ENCODE measurements at places on chromosomes 1 and 21. TPM values are rescaled to one million over a fixed set of nuclear protein-coding genes. Genes with fewer than 3 reads are reported as not detected.

DNA sequence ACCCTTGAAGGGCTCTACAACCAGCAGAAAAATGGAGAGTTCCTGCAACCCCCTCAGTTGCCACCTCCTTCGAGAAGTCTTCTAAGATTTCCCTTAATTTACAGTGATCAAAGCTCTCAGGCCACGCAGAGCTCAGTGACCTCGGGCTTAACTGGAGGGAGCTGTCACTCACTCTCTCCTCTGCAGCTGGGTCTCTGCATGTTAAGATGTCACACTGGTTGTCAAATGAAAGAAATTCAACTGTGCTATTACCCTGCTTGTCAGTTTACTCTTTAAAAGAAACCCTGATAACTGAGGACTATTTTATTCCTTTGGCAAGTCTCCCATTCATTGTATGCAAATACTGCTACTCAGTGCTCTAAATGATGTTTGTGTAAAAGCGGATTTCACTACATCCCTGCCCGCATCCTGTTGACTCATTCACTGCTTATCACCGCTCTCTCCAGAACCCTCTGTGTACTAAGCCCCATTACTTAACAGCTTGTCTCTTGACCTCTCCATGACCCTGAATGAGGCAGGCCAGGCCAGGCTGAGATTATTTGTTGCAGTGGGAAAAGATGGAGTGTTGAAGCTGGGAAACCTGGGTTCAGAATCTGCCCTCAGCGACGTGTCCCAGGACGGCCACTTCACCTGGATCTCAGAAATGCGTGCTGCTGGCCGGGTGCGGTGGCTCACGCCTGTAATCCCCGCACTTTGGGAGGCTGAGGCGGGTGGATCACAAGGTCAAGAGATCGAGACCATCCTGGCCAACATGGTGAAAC lies 13.7 kb downstream of the DHRS3 start:
- no peak for DNase-seq

DNA sequence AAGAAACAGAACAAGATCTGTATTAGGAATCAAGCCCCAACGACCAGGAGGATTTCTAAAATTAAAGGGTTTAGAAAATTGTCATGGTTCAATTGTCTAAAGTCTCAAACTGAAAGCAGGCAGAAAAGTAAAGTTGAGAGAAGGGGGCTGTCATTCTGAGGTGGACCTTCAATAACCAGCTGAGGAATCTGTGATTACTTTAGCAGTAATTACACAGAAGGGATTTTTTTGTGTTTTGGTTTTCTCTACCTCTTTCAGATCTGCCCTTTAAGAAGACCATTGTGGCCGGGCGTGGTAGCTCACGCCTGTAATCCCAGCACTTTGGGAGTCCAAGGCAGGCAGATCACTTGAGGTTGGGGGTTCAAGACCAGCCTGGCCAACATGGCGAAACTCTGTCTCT lies 17.4 kb downstream of the AIDA start:
- no peak for DNase-seq

GRCh38 chr21:31260790-31261189 lies 83.3 kb downstream of the TIAM1 start:
- no peak for DNase-seq

Gene GFI1
- 0.23 TPM for polyA plus RNA-seq

Gene TMEM52
- 1.1 TPM for polyA plus RNA-seq

DNA sequence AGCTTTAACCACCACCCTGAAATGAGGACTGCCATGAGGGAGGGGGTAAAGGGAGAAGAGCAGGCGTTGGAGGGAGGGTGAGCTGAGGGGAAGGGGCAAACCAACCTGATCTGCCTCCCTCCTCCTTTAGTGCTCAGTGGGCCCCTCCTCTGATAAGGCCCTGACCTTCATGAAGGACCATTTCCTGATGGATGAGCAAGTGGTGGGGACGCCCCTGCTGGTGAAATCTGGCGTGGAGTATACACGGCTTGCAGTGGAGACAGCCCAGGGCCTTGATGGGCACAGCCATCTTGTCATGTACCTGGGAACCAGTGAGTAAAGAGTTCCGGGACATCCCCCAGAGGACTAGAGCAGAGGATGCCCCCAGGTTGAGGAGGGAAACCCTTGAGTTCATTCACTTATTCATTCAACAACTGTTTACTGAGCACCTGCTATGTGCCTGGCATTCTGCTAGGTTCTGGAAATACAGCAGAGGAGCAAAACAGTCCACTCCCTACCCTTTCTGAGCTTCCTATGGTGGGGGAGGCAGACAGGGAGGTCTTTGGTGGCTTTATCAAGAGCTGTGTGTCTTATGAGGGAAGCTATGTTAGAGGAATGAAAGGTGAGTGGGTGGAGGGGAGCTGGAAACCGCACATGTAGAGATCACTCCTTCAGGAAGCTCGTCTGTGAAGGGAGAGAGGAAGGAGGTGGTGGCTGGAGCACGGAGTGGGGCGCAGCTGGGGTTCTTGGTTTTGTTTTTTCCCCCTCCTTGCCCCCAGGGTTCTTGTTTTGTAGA lies 19.5 kb downstream of the SEMA4A start:
- DNase-seq = no peak

Gene DNAJC28
- polyA plus RNA-seq = 6.1 TPM

- peak; percentile 12 for DNase-seq
Observed at GRCh38 chr1:65793359-65793732, 651 bp downstream of the PDE4B start.

DNA sequence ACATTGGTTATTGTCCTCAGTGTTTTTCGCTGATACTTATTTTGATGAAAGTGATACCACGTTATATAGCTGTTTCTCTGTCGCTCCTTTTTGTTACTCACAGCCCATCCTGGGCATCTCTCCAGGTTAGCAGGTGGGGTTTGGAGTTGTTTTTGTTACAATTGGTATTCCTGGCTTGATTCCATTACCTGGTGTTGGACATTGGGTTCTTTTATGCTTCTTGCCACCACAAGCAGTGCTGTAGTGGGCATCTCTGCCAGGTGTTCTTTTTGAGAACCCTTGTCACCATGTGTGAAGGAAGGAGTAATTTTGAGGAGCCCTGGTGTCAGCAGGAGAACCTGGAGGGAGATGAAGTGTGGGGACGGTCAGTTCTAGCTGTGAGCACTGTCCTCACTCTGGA lies 47.5 kb upstream of the PWP2 start:
- no peak for DNase-seq
